Activated CD4-positive, alpha-beta T cell treated with anti-CD3 and anti-CD28 coated beads for 36 hours (primary cell): ENCODE measurements at places on chromosomes 16 and 17. TPM values are rescaled to one million over a fixed set of nuclear protein-coding genes. Genes with fewer than 3 reads are reported as not detected.

The ZNF385C gene
- total RNA-seq: 0.23 TPM

The DLG4 gene
- 11.7 TPM for total RNA-seq

The MARF1 gene
- total RNA-seq: 72.5 TPM

The DNAAF8 gene
- total RNA-seq: 0.16 TPM

The G6PC1 gene
- total RNA-seq: not detected

The TPSD1 gene
- total RNA-seq: not detected

The CHAD gene
- not detected for total RNA-seq

The ITGAL gene
- 222 TPM for total RNA-seq

The NACA2 gene
- total RNA-seq: not detected

DNA sequence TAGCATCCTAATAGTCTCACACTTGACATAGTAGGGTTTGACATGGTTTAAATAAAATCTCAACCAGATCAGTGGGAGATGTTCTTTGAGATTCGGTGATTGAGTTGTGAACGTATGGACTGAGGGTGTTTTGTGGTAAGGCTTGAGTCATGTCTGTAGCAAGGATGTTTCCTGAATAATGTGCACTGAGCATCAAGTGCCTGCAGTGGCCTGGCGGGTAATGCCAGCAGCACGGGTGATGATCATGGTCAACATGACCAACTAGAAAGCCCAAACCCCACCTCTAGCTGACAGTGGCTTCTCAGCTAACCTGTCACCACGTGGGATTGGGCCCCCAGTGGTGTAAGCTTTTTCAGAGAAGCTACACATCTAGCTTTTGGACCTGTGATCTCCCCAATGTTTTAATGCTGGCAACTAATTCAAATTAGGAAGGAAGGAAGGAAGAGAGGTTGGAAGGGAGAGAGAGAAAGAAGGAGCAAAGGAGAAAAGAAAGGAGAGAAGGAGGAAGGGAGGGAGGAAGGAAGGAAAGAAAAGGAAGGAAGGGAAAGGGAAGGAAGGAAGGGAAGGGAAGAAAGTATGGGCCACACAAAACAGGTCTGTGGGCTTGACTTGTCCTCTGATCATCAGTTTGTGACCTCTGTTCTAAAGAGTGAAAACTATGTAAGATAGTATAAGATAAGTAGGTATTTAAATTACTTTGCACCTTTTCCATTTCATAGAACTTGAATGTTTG lies 55.4 kb downstream of the WWOX start:
- no peak for DNase-seq

GRCh38 chr16:85328676-85329058 lies 216.4 kb upstream of the CIBAR2 start:
- no peak for DNase-seq

DNA sequence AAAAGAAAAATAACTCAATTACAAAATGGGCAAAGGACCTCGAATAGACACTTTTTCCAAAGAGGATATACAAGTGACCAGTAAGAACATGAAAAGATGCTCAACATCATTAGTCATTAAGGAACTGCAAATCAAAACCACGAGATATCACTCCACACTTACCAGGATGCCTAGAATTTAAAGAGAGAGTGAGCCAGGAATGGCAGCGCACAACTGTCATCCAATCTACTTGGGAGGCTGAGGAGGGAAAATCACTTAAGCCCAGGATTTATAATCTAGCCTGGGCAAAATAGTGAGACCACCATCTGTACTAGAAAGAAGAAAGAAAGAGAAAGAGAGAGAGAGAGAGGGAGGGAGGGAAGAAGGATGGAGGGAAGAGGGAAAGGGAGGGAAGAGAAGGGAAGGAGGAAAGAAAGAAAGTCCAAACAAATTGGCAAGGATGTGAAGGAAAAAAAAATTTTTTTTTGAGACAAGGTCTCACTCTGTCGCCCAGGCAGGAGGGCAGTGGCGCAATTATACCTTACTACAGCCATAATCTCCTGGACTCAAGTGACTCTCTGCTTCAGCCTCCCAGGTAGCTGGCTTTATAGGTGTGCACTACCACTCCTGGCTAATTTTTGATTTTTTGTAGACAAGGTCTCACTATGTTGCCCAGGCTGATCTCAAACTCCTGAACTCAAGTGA lies 22.6 kb downstream of the TBX2 start:
- DNase-seq: no peak

- peak; percentile 66 for DNase-seq
Measured at GRCh38 chr17:82324566-82325285, 7.3 kb upstream of the CD7 start.

GRCh38 chr17:46832331-46832821 lies 13.9 kb upstream of the WNT3 start:
- no peak for DNase-seq

DNA sequence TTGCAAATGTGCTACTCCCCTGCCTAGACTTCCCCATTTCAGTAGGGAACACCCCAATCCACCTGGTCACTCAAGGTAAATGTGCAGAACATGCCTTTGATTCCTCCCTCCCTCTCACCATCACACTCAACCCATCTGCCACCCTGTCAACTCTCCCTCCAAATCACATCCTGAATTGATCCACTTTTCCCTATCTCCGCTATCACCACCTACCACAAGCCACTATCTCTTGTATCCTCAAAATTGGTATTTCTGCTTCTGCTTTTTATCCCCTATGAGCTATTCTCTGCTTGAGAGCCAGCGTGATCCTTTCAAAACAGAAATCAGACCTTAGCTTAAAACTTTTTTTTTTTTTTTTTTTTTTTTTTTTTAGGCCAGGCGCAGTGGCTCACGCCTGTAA lies 5.4 kb upstream of the NOL11 start:
- DNase-seq: no peak

GRCh38 chr17:11499881-11500280 lies 98.4 kb upstream of the DNAH9 start:
- DNase-seq: no peak

GRCh38 chr17:70181376-70181775 lies 12.0 kb downstream of the KCNJ2 start:
- no peak for DNase-seq

- no peak for DNase-seq
Measured at GRCh38 chr16:87276924-87277323, 40.3 kb downstream of the C16orf95 start.

DNA sequence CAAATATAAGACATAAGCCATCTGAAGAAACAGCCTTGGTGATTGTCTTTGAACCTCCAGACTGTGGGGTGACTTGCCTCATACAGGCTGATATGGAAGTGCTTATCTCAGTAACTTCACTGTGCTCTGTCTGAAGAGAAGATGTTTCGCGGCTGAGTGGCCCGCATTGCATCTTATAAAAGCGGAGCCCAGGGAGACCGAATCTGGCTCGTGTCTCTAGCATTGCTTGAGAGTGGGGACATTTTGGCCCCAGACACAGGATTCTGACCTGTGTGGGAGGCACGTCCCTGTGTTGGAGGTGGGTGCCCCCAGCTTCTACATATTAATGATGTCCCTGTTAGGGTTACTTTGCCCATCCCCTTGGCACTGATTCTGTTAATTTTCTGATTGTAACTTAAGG lies 66.4 kb downstream of the METRNL start:
- DNase-seq: no peak

DNA sequence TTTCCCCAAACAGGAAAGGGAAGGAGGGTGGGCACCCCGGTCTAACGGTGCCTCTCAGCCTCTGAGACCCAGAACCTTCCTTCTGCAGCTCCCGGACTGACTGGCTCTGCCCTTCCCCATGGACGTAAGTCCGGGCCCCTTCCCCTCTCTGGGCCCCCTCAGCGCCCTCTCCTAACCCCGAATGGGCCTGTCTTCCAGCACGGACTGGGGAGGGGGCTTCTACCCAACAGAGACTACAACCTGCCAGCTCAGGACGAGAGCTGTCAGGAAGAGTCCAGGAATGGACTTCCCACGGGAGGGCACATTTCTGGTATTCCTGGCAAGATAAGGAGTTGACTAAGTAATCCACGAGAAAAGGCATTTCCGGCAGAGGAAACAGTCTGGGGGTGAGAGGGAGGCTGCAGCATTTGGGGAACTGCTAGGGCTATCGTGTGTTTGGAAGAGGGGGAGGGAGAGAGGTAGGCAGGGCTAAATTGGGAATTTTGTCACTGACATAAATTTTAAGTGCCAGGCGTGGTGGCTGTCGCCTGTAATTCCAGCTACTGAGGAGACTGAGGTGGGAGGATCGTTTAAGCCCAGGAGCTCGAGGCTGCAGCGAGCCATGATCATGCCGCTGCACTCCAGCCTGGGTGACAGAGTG lies 12.1 kb upstream of the ALDOA start:
- no peak for DNase-seq

DNA sequence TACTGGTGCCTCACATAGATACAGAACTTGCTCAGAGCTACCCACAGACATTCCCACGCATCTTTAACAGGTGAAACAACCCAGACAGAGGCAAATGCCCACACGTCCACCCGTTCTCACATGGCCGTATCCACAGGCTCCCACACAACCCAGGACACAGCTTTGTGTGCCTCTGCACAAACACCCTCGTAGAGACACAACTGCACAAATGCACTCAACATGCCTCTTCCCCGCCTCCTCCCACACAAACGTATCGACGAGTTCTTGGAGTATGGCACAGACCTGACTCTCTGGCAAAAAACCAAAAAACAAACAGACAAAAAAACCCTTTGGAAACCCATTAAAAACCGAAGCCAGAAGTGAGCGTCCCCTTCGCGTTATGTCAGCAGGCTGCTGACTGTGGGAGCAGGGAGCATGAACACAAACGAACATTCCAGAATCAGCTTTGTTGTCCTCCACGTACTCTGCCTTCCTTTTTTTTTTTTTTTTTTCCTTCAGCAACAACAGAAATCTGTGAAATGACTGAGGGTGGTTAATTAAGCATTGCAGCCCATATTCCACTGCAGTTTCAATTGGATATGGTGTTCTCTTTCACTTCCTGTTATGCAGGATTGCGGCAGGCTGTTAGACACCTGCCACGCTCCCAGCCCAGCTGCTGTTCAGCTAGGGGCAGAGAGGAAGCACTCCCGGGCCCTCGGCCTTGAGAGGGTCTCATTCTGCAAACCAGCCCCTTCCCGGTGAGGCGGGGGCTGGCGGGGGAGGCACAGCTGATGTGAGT lies 313.7 kb downstream of the MAF start:
- peak; percentile 63 for DNase-seq
